Stimulated activated CD4-positive, alpha-beta T cell treated with anti-CD3 and anti-CD28 coated beads, Interleukin-15, amount 100 ng/mL, for 1 hour (primary cell): ENCODE measurements at places on chromosomes 11 and 22.

DNA sequence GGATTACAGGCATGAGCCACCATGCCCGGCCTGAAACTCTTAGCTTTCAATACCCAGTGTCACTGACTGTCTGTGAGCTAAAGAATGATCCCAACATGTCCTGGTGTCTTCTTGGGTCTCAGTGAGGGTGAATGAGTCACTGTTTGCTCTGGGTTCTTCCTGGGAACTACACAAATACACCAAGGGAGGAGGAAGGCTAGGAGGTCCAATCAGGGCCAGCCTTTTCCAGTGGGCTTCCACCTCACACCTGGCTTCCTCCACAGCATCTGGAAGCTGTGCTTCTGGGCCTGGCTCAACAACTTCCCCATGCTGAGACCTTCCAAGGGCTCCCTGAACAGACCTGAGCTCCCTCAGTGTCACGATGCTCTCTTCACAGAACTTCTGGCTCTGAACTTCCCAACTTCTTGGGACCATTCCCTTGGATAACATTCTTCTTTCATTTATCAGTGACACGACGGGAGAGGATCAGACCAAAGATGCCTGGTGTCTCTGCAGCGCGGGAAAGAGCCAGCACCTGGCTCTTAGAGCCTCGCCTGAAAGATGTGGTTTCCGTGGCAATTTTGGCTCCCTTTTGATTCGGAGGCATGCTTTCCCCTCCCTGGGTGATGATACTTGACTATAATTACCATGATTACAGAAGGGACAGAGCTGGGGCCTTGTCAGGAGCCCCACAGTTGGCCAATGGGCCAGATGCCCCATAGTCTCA lies 22.3 kb upstream of the CHRM4 start:
- no peak for DNase-seq

- no peak for DNase-seq
Observed at GRCh38 chr11:35282221-35282882, 137.0 kb downstream of the SLC1A2 start.

DNA sequence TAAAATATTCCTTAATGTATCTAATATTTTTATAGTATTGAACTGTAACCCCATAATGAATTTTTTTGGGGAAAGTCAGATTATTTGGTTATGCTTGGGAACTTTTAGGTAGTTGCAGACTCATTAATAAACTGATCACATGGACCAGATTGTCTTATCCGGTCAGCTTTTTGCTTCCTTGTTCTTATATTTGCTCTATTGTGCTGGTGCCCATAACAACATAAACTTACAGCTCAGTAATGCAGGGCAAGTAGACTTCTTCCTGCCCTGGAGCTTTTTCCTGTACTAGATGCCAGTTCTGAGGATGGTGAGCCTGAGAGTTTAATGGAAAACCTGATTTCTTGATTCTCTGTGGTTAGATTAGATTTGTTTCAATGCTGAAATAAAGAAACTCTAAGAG lies 53.2 kb downstream of the MTMR3 start:
- DNase-seq, result no peak

- no peak for DNase-seq
Observed at GRCh38 chr11:38330578-38330977, 1732.5 kb upstream of the RAG2 start.

- no peak for DNase-seq
Observed at GRCh38 chr11:126090452-126090851, 27.8 kb upstream of the CDON start.

DNA sequence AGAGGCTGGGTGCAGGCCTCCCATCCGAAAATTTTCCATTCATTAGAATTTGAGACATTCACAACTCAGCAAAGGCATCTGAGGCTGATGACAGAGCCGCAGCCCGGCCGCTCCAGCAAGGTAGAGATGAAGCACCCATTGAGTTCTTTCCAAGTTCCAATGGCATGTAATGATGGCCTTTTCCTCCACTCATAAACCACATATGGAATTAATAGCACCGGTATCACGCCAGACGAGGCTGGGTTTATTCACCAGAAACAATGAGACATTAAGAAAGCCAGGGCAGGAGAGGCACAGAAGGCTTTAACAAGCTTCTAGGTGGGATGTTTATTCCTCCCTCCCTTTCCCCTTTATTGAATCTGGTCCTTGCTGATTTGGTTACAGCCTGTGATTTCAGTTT lies 534.4 kb downstream of the MN1 start:
- DNase-seq, result no peak
